ENCODE measurements at places on chromosomes 12 and 14.
A peak's percentile ranks its signal among the peaks of the same experiment; 100 is the strongest.

DNA sequence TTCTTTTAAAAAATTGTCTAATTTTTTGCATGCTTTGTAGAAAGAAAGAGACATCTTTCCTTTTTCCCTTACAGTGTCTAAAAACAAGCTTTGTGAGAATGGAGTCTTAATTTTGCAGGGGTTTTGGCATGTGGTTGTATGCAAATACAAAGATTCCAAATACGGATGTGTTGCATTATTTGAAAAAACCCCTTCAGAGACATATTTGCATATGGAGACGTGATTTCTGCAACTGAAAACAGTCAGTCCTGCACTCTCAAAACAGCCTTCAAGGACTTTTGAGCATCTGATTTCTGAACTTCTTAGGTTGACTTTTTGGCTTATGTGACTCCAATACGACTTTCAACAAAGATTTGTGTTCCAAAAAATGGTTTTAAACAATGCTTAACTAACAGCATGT lies 7.8 kb downstream of the IRAK3 start:
- no peak for DNase-seq

- DNase-seq: peak; percentile 12
These were observed 268 bp downstream of the NDUFB1 start for GRCh38 chr14:92121207-92121669.

GRCh38 chr12:51362307-51362706 lies 15.8 kb upstream of the CELA1 start:
- no peak for DNase-seq

- DNase-seq: no peak
These were observed 60.9 kb upstream of the RFLNA start for GRCh38 chr12:124233846-124234640.

GRCh38 chr14:100880271-100881101 lies 23.0 kb downstream of the RTL1 start:
- no peak for DNase-seq

DNA sequence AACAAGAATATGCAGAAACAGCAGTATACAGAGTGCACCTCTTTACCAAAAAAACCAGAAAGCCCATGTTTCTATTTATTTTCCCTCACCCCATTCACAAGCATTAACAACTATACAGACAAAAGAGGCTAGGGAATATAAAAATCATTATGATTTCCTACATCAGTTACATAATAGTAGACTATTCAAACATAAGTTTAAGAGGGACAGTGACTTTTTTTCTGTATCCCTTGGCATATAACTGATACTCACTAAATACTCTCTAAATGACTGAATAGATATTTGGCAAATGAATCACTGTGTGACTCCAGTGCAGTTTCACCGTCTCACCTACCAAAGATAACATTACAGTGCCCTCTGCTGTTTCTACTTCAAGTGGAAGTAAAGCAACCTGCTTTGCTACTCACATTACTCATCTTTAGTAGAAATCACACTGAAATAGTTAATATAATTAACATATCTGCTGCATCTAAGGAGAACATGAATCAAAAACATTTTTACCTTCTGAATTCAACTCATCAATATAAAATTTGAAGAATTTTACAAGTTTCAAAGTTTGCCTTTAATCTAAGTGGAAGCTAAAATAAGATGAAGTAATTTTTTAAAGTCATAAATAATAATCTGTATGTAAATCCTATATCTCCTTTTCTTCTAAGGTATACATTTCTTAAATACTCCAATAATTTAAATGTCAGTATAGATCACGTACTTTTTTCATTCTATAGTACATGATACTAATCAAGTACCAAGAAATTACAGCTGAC lies 103.8 kb downstream of the OSBPL8 start:
- peak; percentile 51 for DNase-seq

- no peak for DNase-seq
These were observed 3.5 kb downstream of the MED13L start for GRCh38 chr12:116273813-116274550.

GRCh38 chr14:94093418-94093817 lies 12.3 kb downstream of the IFI27L1 start:
- no peak for DNase-seq

DNA sequence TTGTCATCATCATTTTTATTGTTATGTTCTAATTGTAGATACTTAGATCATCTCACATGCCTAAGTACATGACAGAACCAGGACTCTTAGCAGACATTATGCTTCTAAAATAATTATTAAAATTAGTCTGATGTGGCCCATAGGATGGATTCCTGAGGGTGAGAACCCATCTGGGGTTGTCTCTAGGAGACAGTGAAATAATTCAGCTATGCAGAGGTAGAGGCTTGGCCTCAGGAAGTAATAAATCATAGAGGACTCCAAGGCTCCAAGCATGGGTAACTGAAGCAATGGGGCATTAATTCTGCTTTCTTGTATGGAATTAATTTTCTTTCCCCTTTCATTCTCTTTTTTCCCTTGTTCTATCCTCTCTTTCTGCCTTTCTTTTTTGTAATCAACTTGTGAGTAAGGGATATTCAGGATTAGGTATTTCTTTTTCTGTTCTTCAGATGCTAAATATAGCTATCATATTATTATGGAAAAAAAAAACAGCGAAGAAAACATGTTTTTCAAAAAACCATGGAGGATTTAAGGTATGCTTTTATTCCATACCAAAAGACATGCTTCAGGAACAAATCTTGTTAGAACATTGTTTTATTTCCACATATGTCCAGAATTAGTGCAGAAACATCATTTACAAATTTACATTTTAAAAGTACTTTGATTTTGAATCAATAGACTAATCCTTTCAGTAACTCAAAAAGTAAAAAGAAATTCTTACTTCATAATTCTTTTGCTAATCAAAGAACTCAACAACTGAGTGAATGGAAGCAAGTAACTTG lies 263.2 kb downstream of the TRHDE start:
- DNase-seq: no peak

DNA sequence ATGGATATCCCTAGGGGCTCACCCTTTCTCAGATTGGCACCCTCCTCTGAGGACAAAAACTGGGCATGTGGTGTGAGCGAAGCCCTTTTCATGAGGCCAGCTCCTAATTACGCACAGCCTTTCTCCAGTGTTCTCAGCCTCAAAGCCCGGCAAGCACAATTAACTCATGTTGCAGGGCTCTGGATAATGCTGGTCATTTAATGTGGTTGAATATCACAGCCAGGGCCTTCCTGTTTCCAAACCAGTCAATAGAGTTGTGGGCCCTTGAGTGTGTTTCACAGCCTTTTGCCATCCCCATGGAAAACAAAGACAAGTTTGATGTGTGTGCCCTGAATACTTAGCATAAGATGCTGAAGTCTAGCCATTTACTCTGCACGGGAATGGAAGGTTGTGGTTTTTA lies 114.2 kb upstream of the ARHGAP5 start:
- DNase-seq: no peak

- DNase-seq: no peak
These were observed 82.0 kb downstream of the BTG1 start for GRCh38 chr12:92063641-92064040.

DNA sequence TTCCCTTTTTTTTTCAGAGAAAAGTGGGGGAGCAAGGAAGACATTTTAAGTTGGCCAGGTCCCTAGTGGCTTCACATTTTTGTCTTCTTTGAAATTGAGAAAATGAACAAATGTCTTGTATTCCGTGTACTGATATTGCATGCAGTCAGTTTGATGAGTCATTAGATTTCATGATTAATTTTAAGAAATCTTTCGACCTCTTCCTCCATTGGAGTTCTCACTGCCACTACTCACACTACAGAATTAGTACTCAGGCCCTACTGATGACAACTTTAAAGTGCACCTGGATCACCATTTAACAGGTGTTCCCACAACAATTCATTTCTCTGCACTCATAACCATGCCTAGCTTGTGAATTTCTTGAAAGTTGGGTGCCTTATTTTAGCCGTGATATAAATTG lies 50.5 kb downstream of the SAMD4A start:
- DNase-seq: no peak

DNA sequence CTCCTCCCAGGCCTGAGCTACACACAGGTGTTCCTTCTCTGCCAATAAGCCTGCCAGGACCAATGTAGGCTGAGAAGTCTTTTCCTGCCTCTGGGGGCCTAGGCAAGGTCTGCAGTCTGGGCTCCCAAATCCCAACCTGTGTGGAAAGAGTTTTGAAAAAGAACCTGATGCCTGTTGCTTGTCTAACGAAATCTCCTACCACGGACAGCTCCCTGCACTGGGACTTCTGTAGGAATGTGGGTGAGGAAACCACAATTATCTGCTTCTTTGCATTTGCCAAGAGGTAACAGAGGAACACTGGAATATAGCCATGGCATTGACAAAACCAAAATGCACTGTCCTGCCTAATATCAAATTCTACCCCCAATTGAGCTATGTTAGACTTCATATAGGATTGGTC lies 877.0 kb upstream of the TMEM132C start:
- no peak for DNase-seq

GRCh38 chr12:133130808-133131128 lies 341 bp downstream of the ZNF10 start:
- DNase-seq: peak; percentile 41

DNA sequence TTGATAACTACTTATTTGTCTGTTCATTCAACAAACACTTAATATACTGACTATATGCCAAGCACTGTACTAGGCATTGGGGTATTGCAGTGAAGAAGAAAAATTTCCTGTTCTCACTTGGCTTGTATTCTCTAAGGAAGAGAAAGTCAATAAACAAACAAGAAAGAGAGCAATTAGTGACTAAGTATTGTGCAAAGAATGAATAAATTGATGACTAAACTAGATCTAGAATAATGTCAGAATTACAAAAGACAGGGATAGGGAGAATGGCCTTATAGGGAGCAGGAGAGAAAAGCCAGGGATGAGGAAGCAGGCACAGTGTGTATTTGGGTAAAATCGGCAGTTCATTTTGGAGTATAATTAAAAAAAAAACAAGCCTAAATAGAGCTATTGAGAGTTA lies 4.2 kb upstream of the LIN7A start:
- DNase-seq: no peak

GRCh38 chr14:65377576-65377975 lies 35.0 kb upstream of the FUT8 start:
- no peak for DNase-seq

DNA sequence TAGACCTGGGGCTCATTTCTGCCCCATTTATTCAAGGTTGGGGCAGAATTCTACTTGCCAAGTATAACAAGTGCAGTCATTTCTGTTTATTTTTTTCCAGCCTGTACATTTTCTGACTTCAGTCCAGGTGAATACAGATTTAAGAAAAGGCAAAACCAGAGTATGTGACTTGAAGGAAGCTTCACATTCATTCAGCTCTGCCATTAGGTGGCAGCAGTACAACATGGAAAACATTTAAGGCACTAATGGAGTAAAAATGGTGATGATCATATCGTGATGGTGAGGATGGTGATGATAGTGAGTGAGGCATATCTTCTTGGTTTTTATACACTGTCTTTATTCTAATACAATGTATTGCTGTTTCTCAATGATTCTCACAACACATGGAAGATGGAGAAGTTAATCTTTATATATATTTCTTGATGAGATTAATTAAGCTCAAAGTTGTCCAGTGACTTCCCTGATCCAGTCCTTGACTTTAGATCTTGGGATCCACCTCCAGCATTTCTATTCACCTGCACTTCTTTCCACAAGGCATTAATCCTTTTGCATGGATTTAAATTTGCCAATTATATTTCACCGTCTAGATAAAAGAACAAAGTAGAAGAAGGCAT lies 176.7 kb upstream of the SEL1L start:
- DNase-seq: peak; percentile 31

DNA sequence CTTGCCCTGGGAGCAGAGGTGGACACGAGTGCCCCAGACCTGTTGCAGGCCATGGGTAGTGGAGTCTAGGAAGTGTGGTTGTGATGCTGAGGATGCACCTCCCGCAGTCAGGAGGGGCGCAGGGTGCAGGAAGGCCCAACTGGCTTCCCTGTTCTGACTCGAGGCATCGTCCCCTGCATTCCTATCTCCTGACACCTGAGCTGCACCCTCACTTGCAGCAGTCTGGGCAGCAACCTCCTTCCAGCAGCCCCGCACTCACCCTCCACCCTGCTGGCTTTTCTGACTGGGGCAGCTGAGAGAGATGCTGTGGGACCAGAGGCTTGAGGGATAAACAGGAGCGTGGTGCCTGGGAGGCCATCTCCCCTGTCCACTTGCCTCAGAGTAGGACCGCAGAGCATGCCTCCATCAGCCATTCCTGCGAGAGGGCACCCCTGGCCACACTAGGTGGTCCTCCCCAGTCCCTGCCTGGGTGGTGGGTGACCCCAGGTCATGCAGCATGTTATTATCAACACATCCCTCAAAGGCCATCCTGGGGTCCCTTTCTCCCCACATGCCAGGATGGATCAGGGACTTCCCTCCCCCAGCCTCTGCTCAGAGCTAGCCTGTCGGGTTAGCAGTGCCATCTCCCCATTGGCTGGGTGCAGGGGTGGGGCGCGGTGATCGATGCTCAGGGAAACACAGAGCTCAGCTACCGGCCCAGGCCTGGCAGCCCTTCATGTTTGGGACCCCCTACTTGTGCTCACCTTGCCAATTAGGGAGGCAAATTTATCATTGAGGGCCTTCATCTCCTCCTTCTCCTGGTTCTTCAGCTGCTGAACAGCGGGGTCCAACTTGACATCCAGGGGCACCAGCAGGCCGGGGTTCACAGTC lies 719 bp downstream of the KRT80 start:
- no peak for DNase-seq

GRCh38 chr14:64196814-64197411 lies 97.3 kb downstream of the ESR2 start:
- no peak for DNase-seq

- no peak for DNase-seq
These were observed 857.0 kb downstream of the DIO2 start for GRCh38 chr14:79354336-79354735.

DNA sequence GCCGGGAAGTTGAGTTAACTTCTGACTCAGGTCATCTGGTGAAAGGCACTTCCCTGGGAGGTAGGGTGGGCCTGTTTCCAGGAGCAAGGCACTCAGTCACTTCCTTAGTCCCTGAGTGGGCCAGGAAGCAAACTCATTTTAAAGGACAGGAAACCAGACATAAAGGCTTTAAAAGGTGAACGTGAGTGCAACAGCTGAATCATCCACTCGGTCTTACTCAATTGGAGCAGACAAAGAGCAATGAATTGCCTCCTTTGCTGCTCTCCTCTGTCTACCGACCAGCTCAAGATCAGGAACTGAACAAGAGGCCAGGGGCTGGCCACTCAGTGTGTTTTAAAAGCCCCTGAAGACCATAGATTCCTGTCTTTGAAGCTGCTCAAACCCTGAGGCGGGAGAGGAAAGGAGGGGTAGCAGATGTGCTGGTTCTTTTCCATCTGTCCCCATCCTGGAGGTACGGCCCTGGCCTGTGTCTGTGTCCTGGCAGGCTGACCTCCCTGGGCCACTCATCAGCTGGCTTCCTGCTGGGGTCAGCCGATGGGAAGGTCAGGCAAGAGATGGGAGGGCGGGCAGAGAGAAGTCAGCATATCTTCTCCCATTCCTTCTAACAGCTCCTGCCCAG lies 148.9 kb downstream of the PPM1H start:
- no peak for DNase-seq

DNA sequence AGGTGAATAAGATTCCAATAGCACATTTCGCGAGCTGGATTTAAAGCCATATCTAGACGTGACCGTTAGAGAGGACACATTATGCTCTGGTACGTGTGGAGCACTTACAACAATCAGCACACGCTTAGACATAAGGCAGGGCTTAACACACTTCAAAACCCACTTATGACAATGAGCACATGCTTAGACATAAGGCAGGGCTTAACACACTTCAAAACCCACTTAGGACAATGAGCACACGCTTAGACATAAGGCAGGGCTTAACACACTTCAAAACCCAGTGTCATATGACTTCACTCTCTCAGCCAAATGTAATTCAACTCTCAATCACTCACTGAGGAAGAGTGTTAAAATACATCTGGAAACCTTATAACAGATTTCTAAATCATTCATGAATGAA lies 11.2 kb upstream of the PLD4 start:
- DNase-seq: no peak

- DNase-seq: peak; percentile 31
These were observed 2.8 kb downstream of the PIANP start for GRCh38 chr12:6697584-6698351.
